ENCODE measurements at places on chromosomes 12 and 14.

DNA sequence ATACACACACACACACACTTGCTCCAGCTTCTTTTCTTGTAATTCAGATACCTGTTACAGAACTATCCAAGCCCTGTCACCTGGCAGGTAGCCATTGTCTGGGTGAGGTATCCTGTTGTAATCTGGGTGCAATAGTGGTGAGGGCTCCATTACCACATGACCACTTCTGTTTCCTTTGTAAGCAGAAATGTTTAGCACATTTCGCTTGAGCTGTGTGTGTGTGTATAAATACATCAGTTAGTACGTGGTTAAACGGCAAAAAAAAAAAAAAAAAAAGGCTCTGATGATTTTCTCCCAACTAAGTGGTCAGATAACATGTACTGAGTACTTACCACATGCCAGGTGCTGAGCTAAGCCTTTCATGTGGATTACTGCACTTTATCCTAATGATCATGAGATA lies 129.3 kb upstream of the SSTR1 start:
- DNase-seq, result peak; percentile 77

DNA sequence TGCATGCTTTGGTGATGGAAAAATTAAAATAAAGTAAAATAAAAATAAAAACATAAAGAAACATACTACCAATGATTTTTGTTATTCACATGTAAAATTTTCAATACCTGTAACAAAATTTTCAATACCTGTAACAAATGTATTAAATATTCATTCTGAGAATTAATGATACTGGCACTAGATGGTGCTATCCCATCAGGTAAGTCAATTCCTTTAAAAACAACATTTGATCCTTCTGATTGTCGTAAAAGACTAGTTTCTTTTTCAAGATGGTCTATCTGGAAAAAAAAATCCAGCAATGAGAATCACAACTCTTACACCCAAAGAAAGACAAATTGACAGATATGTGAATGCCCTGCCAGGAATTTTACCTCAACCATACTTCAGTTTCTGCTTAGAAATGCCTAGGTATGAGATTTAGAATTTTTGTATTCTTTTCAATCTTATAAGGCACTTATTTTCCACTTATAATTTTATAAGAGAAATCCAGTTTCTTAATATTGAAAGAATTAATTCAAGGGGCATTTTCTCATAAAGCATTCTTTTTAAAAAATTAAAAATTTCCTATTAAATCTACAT lies 30.7 kb downstream of the CEP290 start:
- DNase-seq, result peak; percentile 39

- DNase-seq, result peak; percentile 47
Measured at GRCh38 chr12:113049976-113050742, 6.4 kb upstream of the DTX1 start.

DNA sequence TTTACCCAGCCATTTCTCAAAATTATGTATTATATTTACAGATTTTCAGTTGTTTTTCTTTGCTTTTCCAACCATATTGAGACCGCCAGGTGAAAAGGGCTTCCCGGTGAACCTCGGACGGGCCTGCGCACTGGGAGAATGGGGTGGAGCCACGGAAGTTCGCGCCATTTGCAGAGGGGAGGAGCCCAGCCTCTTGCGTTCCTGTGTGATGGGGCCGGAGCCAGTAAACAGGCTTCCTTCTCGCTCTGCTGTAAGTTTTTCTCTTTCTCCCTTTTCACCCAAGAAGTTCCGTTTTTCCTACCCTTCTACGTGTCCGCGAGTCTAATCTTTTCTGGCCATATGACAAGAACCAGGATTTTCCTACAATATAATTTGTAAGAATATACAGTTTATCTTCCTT lies 1108.8 kb upstream of the SEL1L start:
- peak; percentile 72 for DNase-seq

DNA sequence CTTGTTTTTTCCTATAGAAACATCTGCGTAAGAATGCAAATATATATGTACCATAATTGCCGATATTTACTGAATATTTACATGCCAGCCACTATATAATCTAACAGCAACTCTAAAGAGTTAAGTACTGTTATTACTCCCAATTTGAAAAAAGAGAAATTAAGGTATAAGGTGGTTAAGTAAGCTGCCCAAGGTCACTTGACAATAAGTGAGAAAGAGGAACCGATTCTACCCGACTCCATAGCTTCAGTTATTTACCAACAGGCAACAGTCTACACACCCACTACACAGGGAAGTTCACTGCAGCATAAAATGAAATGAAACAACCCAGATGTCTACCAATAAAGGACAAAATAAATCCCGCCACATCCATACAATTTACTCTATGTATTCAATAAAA lies 1.1 kb downstream of the MIS18BP1 start:
- peak; percentile 46 for DNase-seq

DNA sequence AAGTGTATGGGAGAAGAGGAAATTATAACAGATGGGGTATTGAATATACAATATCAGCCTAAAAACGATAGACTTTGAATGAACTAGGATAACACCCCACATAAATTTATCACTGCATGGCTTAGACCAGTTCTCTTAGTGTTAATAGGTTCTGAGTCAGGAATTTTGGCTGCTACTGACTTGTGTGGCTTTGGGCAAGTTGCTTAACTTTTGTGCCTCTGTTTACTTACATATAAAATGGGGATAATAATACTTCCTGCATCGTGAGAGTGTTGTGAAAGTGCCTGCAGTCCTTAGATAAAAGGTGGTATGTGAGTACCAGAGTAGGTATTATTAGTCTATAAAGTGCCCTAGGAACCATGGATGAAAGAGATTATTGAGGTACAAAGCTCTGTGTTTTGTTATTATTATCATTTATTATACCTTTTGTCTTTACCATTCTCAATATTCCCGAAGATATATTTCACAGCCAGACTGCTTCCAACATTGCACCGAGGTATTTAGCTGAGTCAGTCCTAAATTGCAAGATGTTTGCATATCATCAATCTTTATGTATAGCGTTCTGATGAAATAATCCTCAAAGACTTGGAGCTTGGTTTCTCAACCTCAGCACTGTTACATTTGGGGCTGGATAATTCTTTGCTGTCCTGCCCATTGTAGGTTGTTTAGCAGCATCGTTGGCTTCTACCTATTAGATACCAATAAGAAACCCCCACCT lies 2.3 kb upstream of the PAWR start:
- no peak for DNase-seq

Measured in SW480 (cell line).